GM12878 (cell line): ENCODE measurements at places on chromosomes 2 and 18. TPM values are rescaled to one million over a fixed set of nuclear protein-coding genes. Genes with fewer than 3 reads are reported as not detected.

CTAGE1 gene
- not detected in 2 replicates for polyA plus RNA-seq

GAL3ST2 gene
- polyA plus RNA-seq: not detected in 2 replicates

EHD3 gene
- 6.8 and 8.3 TPM in 2 replicates for polyA plus RNA-seq

IL36A gene
- polyA plus RNA-seq: not detected in 2 replicates

C1QL2 gene
- polyA plus RNA-seq: not detected in 2 replicates

LRATD1 gene
- polyA plus RNA-seq: not detected in 2 replicates

RAB27B gene
- not detected in 2 replicates for polyA plus RNA-seq

TMEM17 gene
- 1.4 and 2.6 TPM in 2 replicates for polyA plus RNA-seq

ATP6V1C2 gene
- polyA plus RNA-seq: 1.0 and 1.2 TPM in 2 replicates

CHRNA1 gene
- 0.09 and 0.14 TPM in 2 replicates for polyA plus RNA-seq

NFATC1 gene
- polyA plus RNA-seq: 5.3 and 5.4 TPM in 2 replicates
